CD8-positive, alpha-beta memory T cell (primary cell): ENCODE measurements at places on chromosomes 16 and 17. TPM values are rescaled to one million over a fixed set of nuclear protein-coding genes. Genes with fewer than 3 reads are reported as not detected.

- no peak for DNase-seq
These were observed 572.2 kb upstream of the SOX9 start for GRCh38 chr17:71548540-71549190.

- DNase-seq, result no peak
These were observed 22.1 kb upstream of the ADGRG1 start for GRCh38 chr16:57606147-57606846.

DNA sequence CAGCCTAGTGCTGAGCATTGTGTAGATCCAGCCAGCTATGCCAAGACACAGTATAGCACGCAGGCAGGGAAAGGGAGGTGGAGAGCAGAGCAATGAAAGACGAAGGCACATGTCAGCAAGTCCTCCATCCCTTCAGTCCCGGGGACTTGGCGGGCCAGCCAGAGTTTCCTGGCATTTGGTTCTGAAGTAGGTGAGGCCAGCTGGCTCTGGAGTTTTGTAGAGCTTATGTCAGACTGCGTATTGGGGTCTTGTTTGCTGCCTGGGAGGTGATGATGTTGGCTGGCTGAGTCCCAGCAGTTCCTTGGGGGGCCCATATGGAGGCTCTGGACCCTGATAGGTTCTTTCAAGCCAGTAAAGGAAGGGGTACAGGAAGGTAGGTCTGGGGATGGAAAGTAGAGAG lies 55.7 kb upstream of the AKTIP start:
- DNase-seq, result no peak

DNA sequence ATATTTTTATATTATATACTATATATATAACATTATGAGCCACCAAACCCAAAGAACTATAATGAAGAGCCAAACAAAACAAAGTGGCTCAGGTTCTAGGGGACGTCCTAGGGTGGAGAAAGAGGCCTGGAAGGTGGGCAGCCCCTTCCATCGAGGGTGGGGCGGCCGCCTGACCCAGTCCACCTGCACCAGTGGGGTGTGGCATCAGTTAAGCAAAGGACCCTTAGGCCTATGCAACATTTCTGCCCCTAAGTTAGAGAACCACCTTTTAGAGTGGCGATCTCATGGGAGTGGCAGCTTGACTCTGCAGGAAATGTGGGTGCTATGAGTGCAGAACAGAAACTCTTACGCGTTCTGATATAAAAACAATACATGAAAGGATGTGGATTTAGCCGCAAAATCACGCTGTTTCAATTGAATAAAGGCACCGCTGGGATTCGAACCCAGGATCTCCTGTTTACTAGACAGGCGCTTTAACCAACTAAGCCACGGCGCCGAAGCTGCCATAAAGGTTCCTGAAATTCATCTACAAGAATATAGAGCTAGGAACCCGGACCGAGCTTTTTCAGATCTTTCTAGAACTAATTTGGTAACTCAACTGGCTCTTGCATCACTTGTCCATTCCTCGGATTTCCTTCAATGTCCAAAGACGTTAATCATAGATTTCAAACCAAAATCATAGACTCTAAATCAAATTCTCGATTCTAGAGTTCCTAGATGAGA lies 15.6 kb upstream of the AURKB start:
- peak; percentile 77 for DNase-seq

The CHST4 gene
- total RNA-seq, result not detected

The MGAT5B gene
- 0.46 TPM for total RNA-seq
